ENCODE measurements at places on chromosomes 5 and 9.
A peak's percentile ranks its signal among the peaks of the same experiment; 100 is the strongest.

GRCh38 chr5:63919763-63920478 is 42.3 kb downstream of the HTR1A start:
- no peak for DNase-seq

DNA sequence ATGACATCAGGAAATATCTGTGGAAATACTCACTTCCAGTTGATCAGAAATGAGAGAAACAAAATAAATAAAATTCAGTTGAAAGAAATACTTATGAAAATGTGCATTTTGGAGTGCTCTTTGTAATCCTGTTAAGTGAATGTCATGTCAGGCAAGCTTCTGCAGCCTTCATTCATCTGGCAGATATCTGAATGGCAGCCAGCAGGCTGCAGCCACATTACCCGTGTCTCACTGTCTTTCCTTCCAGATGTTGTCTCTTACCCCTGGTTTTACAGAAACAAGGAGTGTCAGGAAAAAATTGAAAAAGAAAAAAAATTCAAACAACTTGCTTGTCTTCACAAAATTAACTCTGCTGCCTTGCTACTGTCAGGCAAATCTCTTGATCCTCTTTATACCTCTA is 445.0 kb upstream of the RIOK2 start:
- no peak for DNase-seq

DNA sequence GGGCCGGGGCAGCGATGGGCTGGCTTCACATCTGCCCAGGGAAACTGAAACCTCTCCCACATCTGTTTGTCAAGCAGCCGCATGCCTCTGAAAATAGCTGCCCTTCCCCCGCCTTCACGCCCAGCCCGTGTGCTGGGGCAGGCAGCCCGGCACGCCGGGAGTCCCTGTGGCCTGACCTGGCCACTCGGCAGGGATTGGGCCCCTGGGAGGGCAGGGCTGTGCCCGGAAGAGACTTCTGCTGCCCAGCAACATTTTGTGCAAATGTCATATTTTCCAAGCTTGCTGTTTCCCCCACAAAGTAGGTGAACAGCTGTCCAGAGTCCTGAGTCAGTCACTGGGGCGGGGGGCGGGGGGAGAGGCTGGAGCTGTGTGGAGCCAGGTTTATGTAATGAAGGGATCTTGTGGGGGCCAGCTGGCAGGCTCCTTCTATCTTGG is 8.2 kb downstream of the COL27A1 start:
- no peak for DNase-seq

- DNase-seq: no peak
Observed at GRCh38 chr9:106583751-106584150, 279.2 kb upstream of the ZNF462 start.

DNA sequence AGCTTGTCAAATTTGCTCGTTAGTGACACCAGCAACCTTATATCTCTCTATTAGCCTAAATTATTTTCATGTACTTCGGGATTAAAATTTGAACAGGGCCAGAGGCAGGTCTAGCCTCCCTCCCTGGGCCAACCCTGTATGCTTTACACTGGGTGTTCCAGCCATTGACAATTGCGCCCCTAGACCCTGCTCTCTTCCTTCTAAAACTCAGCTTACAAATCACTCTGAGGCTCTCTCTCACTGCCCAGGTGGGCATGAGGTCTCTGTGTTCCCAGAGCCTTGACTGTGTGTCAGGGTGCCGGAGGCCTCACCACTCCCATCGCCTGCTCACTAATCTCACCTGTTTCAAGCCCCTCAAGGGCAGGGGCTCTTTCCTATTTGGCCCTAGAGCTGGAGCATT is 6.4 kb upstream of the CFAP90 start:
- DNase-seq: no peak

DNA sequence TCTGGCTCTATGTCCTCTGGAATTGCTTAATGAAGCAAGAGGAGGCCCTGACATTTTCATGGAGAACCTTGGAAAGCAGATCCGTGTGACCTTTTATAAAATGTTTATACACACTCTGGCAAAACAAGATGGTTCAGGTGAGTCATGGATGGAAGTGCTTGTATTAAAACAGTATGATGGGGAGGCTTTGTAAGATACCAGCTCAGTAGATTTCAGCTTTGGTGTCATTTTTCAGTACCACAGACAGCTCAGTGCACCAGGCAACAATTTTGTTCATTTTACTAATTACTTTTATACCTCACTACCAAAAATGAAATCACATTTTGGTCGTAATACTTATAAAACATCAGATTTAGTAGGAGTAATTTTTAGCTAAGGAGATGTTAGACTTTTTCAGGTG is 5.2 kb downstream of the KCNN2 start:
- DNase-seq: no peak

- DNase-seq: no peak
Observed at GRCh38 chr5:141517312-141517711, 28.4 kb downstream of the PCDHGC5 start.

DNA sequence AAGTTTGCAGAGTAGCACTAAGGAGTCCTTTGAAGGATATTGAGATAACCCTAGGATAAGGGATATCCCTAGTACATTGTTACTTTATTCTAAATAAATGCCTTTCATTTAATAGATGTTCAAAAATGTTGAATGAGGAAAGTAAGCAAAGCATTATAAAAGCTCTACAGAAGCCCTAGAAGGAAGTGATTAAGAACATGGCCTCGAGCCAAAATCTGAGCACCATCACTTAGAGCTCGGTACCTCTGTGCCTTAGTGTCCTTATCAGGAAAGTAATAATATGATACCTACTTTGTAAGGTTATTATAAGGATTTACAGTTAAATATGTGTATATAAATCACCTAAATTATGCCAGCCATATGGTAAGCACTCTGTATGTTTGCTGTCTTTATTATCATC is 242.6 kb downstream of the KIAA0825 start:
- no peak for DNase-seq

GRCh38 chr9:3497857-3498256 is 27.9 kb downstream of the RFX3 start:
- no peak for DNase-seq

GRCh38 chr5:102481054-102481715 is 17.6 kb downstream of the SLCO6A1 start:
- no peak for DNase-seq

GRCh38 chr5:1555808-1556731 is 32.3 kb upstream of the LPCAT1 start:
- no peak for DNase-seq

DNA sequence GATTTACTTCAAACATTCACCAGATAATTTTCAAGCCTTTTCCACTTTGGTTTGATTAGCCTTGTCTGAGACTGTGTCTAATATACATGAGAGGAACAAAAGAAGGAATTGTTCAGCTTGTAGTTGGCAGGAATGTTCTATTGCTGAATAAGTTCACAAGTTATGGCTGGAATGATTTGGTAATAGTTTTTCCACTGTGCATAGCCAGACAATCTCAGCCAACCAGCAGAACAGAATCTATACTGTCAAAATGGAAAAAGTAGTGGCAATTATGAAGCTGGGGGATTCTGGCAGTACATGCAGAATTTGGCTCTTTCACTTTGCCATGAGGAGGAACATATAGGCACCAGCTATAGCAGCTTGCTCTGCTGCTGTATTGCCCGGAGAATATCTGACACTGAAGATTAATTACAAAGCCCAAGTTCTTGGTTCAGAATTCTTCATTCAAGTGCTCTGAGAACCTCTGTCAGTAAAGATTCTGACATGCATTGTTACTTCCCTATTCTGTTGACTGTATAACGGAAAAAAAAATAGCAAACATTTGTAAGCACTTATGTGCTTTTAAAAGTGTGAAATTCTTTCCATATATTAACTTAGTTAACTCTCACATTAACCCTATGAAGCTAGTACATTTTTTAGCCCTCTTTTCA is 150.6 kb downstream of the PRR16 start:
- DNase-seq: no peak

DNA sequence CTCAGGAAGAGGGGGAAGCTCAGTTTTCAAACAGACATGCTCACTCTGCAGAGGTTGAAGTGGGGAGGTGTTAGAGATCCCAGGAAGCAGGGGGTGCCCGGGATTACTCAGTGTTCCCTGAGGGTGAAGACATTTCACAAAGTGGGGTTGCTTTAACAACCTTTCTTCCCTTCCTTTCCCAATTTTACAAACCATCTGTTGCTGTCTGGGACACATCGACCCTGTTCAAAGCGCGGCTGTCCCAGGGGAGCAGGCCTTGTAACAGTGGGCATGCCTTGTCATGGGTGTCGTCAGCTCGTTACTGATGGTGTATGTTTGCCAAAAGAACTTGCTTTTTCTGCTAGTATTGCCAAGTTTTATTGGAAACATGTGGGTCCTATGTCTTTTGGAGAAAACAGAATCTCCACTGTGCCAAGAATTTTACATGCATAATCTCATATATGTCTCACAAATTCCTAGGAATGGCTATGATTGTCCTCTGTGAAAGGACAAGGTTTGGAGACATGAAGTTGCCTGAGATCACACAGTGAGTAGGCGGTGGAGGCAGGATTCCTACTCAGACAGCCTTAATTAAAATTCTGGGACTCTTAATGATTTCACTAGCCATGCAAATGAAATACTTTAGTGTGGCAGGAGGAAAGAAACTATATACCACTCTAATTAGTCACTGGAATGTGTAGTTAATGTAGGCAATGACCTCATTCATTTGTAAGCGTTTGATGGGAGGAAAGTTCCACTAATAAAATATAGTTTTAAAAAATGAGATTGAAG is 198.9 kb downstream of the NXNL2 start:
- DNase-seq: no peak

GRCh38 chr5:28648108-28648507 is 1609.7 kb upstream of the CDH9 start:
- DNase-seq: no peak

GRCh38 chr9:126392662-126393371 is 66.2 kb downstream of the MVB12B start:
- DNase-seq: no peak

- no peak for DNase-seq
Observed at GRCh38 chr9:136527721-136528710, 17.8 kb downstream of the NOTCH1 start.

GRCh38 chr9:92512622-92513021 is 23.2 kb downstream of the ECM2 start:
- DNase-seq: no peak

GRCh38 chr5:157331807-157332206 is 65.9 kb downstream of the CYFIP2 start:
- DNase-seq: peak; percentile 50

DNA sequence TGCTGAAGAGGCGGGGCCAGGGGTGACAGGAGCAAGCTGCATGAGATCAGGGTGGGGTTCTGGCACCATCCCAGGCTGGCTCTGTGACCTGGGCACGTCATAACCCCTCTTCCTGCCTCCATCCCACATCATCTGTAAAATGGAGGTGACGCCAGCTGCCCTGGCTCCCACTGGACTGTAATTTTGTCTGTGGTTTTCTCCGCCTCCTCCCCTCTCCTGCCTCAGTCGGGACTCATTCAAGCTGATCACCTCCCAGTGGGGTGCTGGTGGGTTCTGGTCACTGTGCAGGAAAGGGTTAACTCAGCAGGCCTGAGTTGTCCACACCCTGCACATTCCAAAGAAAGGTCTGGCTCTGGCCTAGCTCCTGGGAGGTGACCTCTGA is 128.2 kb downstream of the RXRA start:
- DNase-seq: no peak

GRCh38 chr9:4299005-4299795 is 668 bp downstream of the GLIS3 start:
- peak; percentile 50 for DNase-seq

GRCh38 chr5:125409861-125410536 is 663.6 kb upstream of the ZNF608 start:
- no peak for DNase-seq

- peak; percentile 52 for DNase-seq
Observed at GRCh38 chr5:126339215-126339805, 83.9 kb upstream of the GRAMD2B start.

GRCh38 chr9:116334546-116335150 is 181.1 kb downstream of the PAPPA start:
- DNase-seq: no peak

- no peak for DNase-seq
Observed at GRCh38 chr9:94079236-94079635, 5.0 kb upstream of the PTPDC1 start.

- DNase-seq: no peak
Observed at GRCh38 chr5:56056875-56057274, 62.1 kb upstream of the IL6ST start.

- no peak for DNase-seq
Observed at GRCh38 chr9:37963936-37964739, 60.2 kb upstream of the SLC25A51 start.

DNA sequence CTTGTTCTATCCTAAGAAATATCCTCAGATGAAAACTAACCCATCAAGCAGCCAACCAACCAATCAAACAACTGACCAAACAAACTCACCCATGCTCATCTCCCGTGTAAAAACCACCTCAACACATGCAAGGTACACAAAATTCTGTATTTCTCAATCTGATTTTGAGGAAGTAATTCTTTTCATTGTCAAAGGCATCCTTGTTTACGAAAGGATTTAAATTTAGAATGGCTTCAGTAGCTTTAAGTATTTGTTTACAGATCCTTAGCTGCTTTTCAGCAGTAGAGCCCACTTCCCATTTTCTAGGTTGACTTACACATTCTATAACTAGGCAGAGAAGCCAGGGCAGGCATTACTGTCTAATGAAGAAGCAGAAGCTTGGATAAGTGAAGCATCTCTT is 78.6 kb downstream of the NTRK2 start:
- no peak for DNase-seq

- no peak for DNase-seq
Observed at GRCh38 chr9:23783509-23783908, 42.5 kb downstream of the ELAVL2 start.

DNA sequence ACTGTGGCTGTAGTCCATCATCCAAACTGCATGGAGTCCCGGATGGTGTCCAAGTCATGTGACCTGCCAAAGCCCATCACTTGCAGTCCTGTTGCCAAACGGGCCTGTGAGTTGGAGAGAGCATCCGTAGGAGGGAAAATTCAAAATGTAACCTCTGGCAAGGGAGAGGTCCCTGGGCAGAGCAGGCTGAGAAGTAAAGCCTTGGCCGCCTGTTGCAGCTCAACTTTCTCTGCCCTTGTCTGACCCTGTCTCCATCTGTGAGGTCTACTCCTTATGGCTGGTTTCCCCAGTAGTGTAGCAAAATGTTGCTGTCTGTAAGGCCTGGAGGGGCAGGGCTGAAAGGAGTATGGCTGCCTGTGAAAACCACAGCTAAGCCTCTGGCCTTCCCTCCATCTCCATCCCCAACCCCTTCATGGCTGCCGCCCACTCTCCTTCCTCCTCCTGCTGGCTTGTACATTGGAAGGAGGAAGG is 163.5 kb downstream of the SEMA6A start:
- no peak for DNase-seq

- DNase-seq: no peak
Observed at GRCh38 chr9:99241106-99241505, 19.0 kb downstream of the SEC61B start.

- no peak for DNase-seq
Observed at GRCh38 chr9:97704851-97705250, 7.7 kb upstream of the XPA start.

Data from stimulated activated CD4-positive, alpha-beta T cell treated with anti-CD3 and anti-CD28 coated beads, Interleukin-15, amount 100 ng/mL, for 24 hours (primary cell).